ENCODE measurements at places on chromosomes 3 and 15. TPM values are rescaled to one million over a fixed set of nuclear protein-coding genes. Genes with fewer than 3 reads are reported as not detected.
A peak's percentile ranks its signal among the peaks of the same experiment; 100 is the strongest.

Gene ADCY5
- not detected for total RNA-seq

GRCh38 chr3:98005438-98005837 is 29.7 kb downstream of the GABRR3 start:
- no peak overlapping the region for H3K4me3 ChIP-seq
- no peak overlapping the region for H3K27ac ChIP-seq
- ATAC-seq = no peak
- no peaks in the 10 kb centered on the region for H3K27me3 ChIP-seq
- peaks cover 11% of the 10 kb centered on the region for H3K4me1 ChIP-seq
- H3K36me3 ChIP-seq = no peaks in the 10 kb centered on the region

- peak overlapping the region; percentile 71 for H3K27ac ChIP-seq
- H3K4me3 ChIP-seq = peak overlapping the region; percentile 11
- H3K4me1 ChIP-seq = peaks cover 52% of the 10 kb centered on the region
- no peaks in the 10 kb centered on the region for H3K36me3 ChIP-seq
Measured at GRCh38 chr15:86615816-86616215, 536.1 kb downstream of the AGBL1 start.

- H3K4me1 ChIP-seq = no peaks in the 10 kb centered on the region
- no peaks in the 10 kb centered on the region for H3K36me3 ChIP-seq
- no peak for ATAC-seq
- peaks cover 4% of the 10 kb centered on the region for H3K27me3 ChIP-seq
- H3K4me3 ChIP-seq = no peak overlapping the region
- H3K27ac ChIP-seq = no peak overlapping the region
Measured at GRCh38 chr3:151925876-151926275, 52.4 kb downstream of the SUCNR1 start.

Gene DNASE1L3
- total RNA-seq = not detected

Gene HHLA2
- 2.0 TPM for total RNA-seq

Gene MESP2
- total RNA-seq = 0.15 TPM

- no peak overlapping the region for H3K27ac ChIP-seq
- no peaks in the 10 kb centered on the region for H3K36me3 ChIP-seq
- H3K4me1 ChIP-seq = no peaks in the 10 kb centered on the region
- no peaks in the 10 kb centered on the region for H3K27me3 ChIP-seq
- ATAC-seq = no peak
Measured at GRCh38 chr3:82240322-82240721, 478.9 kb upstream of the GBE1 start.

DNA sequence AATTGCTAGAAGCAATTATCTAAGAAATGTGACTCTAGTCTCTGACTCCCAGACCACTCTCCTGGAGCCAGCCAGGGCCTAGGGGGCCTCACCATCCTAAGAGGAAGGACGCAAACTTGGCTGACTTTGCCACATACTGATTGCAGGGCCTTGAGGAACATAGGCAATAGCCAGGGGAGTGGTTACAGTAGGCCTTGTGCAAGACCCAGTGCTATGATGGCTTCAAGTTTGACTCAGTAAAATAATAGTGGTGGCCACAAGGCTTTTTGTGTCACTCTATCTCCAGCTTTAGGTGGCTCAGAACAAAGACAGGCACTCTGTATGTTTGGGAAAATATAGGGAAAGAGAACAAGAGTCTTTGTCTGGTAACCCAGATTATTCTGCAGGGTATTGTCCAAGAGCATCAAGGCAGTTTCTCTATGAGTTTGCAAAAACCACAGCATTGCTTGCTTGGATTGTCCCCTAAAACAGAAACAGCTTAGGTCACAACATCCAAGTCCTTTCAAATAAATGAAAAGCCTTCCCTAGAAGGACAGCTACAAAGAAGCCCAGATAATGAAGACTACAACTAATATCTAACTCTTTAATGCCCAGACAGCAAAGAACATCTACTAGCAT is 631.5 kb downstream of the PYDC2 start:
- ATAC-seq = no peak
- H3K4me3 ChIP-seq = no peak overlapping the region
- no peaks in the 10 kb centered on the region for H3K4me1 ChIP-seq
- no peaks in the 10 kb centered on the region for H3K36me3 ChIP-seq

GRCh38 chr3:25041871-25042584 is 386.0 kb upstream of the RARB start:
- no peaks in the 10 kb centered on the region for H3K27me3 ChIP-seq
- no peak for ATAC-seq
- H3K4me1 ChIP-seq = no peaks in the 10 kb centered on the region
- H3K27ac ChIP-seq = no peak overlapping the region

DNA sequence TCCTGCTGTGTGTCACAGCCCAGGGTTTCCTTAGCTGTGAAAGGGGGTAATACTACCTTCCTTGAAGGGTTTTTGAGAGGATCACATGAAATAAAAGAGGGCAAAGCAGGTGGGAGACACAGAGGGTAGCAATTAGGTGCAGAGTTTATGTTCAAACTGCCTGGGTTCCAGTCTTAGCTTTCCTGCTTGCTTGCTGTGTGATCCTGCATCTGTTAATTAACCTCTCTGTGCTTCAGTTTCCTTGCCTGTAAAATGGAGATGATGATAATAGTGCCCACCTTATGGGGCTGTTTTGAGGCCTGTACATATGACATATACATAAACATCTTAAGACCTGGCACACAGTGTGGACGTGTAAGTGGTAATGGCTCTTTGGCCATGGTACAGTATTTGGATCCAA is 35.0 kb downstream of the SPSB4 start:
- H3K4me3 ChIP-seq = no peak overlapping the region
- H3K4me1 ChIP-seq = no peaks in the 10 kb centered on the region
- peaks cover 3% of the 10 kb centered on the region for H3K27me3 ChIP-seq

Data from activated T-helper 17 cell treated with anti-CD3 and anti-CD28 coated beads, Interleukin-2, amount 50 U/mL, for 72 hours (primary cell).